Renal pelvis (tissue), 12 donors: ENCODE measurements at places on chromosomes 6 and 20. TPM values are rescaled to one million over a fixed set of nuclear protein-coding genes. Genes with fewer than 3 reads are reported as not detected.

The SLC17A1 gene
- polyA plus RNA-seq = 24.6 TPM

The ATAT1 gene
- polyA plus RNA-seq = 38.7 TPM

The NRSN1 gene
- 1.1 TPM for polyA plus RNA-seq

The CRISP2 gene
- polyA plus RNA-seq = not detected

The PLCB4 gene
- polyA plus RNA-seq = 14.9 TPM

DNA sequence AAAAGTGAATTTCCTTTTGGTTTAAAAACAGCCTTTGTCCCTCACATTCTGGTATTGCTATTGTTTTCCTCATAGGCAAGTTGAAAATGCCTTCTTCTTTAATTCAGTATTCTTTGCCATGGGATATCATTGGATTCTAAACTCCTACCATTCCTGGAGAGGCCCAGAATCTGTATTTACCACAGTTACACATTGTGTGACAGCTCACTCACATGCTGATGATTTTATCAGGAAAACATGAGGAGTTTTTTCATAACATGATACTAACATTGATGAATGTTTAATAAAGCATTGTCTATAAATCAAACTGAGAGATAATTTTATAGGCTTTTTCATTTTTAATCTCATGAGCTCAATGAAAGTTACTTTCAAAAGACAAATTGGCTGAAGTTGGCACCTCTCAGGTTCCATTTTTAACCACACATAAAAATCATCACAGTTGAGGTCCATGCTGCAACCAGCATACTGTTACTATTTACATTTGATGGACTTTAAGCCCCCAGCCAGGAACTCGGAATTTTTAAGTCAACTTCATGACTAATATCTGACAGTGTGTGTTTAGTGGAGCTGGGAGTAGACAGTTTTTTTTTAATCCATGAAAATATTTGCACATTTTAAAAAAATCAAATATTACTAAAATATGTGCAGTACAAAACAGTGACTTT, 82.8 kb downstream of the FAM83B start:
- no peak for DNase-seq

DNA sequence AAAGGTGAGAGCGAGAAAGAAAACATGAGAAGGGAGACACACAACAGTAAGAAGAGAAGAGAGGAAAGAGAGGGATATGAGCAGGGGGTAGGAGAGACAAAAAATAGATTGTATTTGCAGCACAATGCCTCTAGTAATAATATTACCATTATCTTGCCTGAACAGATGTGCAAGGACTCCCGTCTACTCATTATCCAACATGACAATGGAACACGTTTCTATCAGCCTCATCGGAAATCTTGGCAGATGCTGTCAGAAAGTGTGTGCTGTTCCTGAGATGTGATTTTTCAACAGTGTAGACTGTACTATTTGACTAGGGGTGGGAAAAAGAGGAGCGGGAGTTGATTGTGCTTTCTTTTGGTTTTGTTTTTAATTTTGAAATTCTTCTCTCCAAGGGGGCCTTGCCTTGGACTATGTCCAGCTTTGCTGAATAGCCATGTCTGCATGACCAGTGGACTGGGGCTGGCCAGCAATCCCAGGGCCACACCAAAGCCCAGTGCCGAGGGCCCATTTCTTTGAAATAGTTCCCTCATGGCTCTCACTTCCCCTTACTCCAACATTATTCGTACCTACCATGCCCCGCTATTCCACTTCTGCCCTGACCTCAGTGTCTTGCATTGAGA, 11.3 kb upstream of the TRAM2 start:
- DNase-seq = no peak
